ENCODE measurements at places on chromosomes 3 and 15. TPM values are rescaled to one million over a fixed set of nuclear protein-coding genes. Genes with fewer than 3 reads are reported as not detected.

The COL6A5 gene
- total RNA-seq: 0.15 TPM

The ECE2 gene
- not detected for total RNA-seq

The LDHAL6B gene
- total RNA-seq: not detected

The DAZL gene
- not detected for total RNA-seq

The AMT gene
- 3.9 TPM for total RNA-seq

The EPHA6 gene
- not detected for total RNA-seq

The OR5K2 gene
- total RNA-seq: not detected

The ZBBX gene
- not detected for total RNA-seq

The CAND2 gene
- total RNA-seq: 0.78 TPM

The TERC gene
- 3.1 TPM for total RNA-seq

The ALDH1A2 gene
- not detected for total RNA-seq

The TEX9 gene
- total RNA-seq: 0.71 TPM

The RLBP1 gene
- total RNA-seq: not detected

Measured in T-helper 1 cell treated with Interleukin-12 subunit alpha and Interleukin-12 subunit beta and Interleukin-4 antibody, amounts not matched to agents 30 ng/mL and 1 ng/mL, for 36 hours (primary cell).